ENCODE measurements at places on chromosomes 12 and 14.

- DNase-seq, result no peak
These were observed 716.4 kb downstream of the FSCB start for GRCh38 chr14:43790681-43791080.

DNA sequence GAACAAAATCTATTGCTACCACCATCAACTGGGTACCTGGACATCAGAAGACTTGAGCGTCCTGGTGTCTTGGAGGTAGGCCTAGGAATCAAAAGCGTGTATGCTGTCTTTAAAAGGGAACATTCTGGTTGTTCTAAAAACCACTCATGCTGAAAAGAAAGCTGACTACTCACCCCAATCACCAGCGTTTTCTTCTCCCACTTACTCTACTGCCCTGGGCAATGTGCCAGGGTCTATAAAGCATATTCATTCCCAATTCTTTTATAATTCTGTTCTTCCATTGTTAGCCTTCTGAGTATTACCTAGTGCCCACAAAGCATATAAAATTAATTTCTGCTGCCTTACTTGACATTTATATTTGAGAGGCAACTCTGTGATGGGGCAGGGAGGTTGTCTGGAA, 133.4 kb downstream of the KCNA5 start:
- no peak for DNase-seq

- peak; percentile 81 for DNase-seq
These were observed 7.8 kb upstream of the PIP4K2C start for GRCh38 chr12:57583008-57583831.

DNA sequence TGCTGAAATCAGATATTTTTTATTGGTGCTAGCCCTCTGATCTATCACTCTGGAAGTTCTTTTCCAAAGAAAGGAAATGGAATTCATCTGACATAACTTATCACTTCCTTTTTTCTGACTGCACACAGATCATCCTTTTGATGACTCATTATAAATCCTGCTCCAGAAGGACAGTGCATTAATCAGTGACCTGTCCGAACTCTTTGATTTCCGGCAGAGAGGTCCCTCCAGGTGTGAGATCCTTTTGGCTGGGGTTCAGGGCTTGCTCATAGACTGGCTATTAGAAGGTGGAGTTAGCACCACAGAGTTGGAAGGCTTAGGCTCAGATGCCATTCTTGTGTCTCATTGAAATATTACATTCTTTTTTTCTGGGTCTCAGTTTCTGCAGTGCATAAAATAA, 328.2 kb downstream of the ZFP36L1 start:
- peak; percentile 64 for DNase-seq

- no peak for DNase-seq
These were observed 211.3 kb upstream of the DIO3 start for GRCh38 chr14:101350021-101350420.

DNA sequence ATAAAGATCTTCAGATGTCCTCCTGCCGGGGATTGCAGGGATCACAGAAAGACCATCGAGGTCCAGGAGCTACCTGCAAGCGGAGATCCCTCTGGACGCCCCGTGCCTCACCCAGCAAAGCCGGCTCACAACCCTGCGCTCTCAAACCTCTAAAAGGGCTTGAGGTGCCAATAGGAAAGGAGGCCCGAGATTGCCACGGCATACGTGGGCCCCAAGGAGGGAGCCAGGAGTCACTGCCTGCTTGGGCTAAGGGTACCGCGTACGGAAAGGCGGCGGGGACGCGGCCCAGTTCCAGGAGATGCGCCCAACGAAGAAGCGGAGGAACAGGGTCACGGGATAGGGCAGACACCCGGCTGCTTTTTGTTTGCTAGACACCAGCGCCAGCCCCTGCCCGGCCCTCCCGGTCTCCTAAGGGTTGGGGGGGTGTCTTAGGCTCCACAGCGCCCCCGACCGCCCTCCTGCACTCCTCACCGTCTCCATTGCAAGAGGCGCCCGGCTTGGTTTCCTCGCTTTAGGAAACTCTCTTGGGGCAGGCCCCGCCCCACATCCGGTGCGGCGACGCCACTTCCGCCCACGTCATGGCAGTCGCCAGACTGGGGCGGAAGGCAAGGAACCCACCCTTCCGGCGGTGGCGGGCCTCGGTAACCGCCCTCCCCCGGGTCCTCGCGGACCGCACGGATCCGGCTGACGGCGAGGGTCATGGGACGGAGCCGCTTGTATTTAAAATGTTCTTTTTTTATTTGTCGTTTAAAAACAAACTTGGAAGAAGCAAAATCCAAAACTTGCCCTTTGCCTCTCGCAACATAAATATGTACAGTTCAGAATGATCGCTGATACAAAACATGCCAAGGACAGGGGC, at the start of gene PRKAG1:
Gene PRKAG1, minus strand, starts transcription at position 516 of the 859 bp plus-strand sequence. Its CDS starts 36 bp downstream, at position 480.
- peak; percentile 97 for DNase-seq

- peak; percentile 22 for DNase-seq
These were observed 20.1 kb upstream of the CRADD start for GRCh38 chr12:93657071-93657470.

DNA sequence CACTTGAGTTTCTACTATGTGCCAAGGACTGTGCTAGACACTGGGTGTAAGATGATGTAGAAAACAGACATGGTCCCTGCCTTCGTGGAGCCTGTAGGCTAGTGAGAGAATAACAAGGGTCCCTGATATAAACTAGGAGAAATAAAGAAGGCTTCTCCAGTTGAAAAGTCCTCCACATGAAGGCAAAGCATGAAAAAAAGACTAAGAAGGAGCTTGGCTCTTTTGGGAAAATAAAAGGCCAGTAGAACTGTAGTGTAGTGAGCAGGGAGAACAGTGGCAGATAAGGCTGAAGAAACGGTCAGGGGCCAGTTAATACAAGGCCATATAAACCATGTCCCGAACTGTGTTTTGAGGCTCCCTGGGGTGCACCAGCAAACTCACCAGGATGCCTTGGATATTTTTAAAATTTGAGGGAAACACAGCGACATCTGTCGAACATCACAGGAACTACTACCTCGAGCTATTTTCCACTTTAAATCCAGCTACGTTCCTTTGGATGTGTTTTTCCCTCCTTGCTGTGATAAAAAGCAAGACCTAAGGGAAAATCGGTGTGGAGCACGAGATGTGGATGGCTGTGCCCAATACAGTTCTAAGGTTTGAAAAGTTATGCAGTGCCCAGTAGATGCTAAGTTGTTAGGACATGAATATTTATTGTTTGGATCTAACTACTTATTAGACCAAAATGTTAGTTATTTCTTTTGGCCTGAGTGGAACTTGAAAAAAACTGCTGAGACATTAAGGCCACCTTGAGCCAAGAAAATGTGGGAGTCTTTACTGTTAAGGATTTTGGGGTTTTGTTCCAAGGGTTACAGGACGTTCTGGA, 8.5 kb upstream of the CFL2 start:
- peak; percentile 60 for DNase-seq

- peak; percentile 51 for DNase-seq
These were observed 21.8 kb upstream of the DCN start for GRCh38 chr12:91204421-91204820.
